ENCODE measurements at places on chromosomes 11 and 22.
A peak's percentile ranks its signal among the peaks of the same experiment; 100 is the strongest.

- H3K27me3 ChIP-seq: no peaks in the 10 kb centered on the region
- H3K4me1 ChIP-seq: peaks cover 60% of the 10 kb centered on the region
- peak; percentile 27 for DNase-seq
Observed at GRCh38 chr11:96306933-96307775, 35.8 kb downstream of the MAML2 start.

GRCh38 chr11:119726150-119726553 is 2.8 kb downstream of the NECTIN1 start:
- no peak for DNase-seq
- H3K27me3 ChIP-seq: peaks cover 13% of the 10 kb centered on the region
- H3K4me3 ChIP-seq: peak overlapping the region; percentile 95
- H3K36me3 ChIP-seq: no peaks in the 10 kb centered on the region

DNA sequence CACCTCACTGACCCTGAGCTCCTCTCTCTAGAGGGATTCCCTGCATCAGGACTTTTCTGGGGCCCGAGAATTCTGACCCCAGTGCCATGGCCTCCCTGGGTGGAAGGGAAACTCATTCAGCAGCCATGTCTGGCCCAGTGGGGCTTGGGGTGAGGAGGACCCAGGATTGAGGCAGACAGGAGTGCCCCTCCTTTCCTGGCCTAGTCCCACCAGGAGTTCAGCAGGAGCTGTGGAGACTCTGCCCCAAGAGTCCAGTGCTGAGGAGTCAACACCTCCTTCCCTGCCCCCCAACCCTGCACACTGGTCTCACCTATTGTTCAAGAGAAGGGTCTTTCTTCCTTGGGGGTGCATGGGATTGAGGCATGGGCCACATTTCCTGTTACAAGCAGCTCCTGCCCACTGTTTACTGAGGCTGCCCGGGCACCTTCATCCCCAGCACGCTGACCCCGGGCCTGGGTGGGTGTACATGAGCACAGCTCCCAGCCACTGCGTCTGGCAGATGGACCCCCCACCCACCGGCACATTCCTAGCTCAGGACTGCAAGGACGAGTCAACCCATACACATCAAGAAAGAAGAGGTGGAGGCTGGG is 33.9 kb downstream of the ALX4 start:
- DNase-seq: no peak
- peaks cover 10% of the 10 kb centered on the region for H3K27me3 ChIP-seq
- H3K36me3 ChIP-seq: peaks cover 4% of the 10 kb centered on the region
- no peak overlapping the region for H3K4me3 ChIP-seq
- no peak overlapping the region for H3K27ac ChIP-seq

DNA sequence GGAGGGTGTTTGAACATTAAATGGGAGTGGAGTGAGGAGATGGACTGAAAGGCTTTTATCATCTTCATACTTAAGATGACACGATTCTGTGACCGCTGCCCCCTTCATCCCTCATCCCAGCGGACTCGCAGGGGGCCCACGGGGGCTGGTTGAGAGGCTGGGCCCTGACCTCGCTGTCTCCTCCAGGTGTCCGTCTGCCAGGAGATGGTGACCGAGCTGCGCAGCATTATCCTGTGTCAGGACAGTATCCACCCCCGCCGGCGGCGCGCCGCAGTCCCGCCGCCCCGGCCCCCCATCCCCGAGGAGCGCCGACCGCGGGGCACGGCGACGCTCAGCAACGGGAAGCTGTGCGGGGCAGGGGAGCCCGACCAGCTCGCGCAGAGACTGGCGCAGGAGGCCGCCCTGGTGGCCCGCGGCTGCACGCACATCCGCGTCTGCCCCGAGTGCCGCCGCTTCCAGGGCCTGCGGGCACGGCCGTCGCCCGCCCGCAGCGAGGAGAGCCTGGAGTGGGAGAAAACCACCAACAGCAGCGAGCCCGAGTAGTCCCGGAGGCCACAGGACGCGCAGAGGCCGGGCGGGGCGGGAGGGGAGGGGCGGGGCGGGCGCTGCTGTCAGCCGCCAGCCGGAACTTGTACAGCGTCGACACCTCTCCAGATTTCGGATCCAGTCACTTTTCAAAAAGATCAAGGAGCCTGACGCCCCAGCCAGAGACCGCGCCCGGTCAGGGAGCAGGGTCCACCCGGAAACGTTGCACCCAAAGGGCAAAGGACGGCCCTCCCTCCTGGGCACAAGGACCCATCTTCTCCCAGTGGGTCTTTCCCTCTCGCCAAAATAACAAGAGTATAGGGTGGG is 38.0 kb upstream of the TBCEL start:
- peak; percentile 30 for DNase-seq
- no peak overlapping the region for H3K27ac ChIP-seq
- no peaks in the 10 kb centered on the region for H3K36me3 ChIP-seq
- H3K4me1 ChIP-seq: peaks cover 9% of the 10 kb centered on the region
- peak overlapping the region; percentile 68 for H3K4me3 ChIP-seq

DNA sequence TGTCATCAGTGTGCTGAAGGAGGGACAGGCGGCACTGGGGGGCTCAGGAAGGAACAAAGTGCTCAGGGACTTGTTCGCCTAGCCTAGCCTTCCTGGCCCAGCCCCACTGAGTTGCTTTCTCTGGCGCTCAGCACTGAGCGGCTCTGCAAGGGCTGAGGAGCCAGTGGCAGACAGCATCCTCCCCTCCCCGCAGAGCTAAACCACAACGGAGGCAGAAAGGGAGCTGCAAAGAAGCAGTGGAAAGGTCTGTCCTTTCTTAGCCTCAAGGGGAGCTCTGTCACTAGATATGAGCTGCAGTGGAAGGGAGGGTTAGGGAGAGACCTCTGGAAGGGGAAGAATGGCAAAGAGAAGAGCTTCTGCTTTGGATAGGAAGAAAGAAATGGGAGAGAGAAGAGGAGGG is 89.7 kb upstream of the PHOX2A start:
- DNase-seq: no peak
- H3K36me3 ChIP-seq: peaks cover 3% of the 10 kb centered on the region
- H3K4me1 ChIP-seq: peaks cover 18% of the 10 kb centered on the region
- H3K27me3 ChIP-seq: no peaks in the 10 kb centered on the region
- no peak overlapping the region for H3K4me3 ChIP-seq

- no peaks in the 10 kb centered on the region for H3K27me3 ChIP-seq
- no peak for DNase-seq
- H3K4me3 ChIP-seq: no peak overlapping the region
Observed at GRCh38 chr22:32325416-32325801, 32.3 kb upstream of the RFPL3 start.

DNA sequence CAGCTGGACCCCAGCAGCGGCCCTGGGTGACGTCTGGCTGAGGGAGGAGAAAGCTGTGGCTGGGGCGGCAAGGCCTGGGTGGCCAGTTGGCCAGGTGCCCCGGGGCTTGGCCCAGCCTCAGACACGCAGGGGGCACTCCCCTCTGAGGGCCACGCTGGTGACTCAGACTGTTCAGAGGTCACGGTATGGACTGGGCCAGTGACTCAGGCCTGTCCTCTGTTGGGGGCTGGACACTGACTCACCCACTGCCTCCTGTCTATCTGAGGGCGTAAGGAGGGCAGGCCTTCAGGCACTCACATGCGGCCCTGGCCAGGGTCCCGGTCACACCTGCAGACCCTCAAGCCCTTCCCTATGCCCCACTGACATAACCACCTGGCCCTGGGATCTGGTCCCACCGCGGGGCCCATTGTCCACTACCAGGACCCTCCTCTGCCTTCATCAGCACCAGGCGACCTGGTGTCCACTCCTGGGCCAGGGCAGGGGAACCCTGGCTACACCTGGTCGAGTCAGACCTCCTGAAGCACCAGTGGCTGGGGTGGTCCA is 3.7 kb upstream of the MUC5AC start:
- peaks cover 4% of the 10 kb centered on the region for H3K4me1 ChIP-seq
- H3K27me3 ChIP-seq: no peaks in the 10 kb centered on the region
- H3K36me3 ChIP-seq: no peaks in the 10 kb centered on the region
- DNase-seq: no peak

DNA sequence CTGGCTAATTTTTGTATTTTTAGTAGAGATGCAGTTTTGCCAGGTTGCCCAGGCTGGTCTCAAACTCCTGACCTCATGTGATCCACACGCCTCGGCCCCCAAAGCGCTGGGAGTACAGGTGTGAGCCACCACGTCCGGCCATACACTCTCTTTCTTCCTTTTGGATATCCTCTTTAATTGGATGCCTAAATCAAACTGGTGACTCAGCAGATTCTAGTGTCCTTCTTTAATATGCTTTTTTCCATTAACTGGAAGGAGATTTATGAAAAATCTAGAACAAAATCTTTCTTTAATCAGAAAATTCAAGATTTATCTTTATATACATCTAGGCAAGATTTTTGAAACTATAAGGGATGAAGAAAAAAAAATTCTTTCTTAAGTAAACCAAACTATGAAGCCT is 969.3 kb upstream of the CCDC90B start:
- H3K4me1 ChIP-seq: no peaks in the 10 kb centered on the region
- no peak overlapping the region for H3K4me3 ChIP-seq
- DNase-seq: no peak
- no peak overlapping the region for H3K27ac ChIP-seq
- no peaks in the 10 kb centered on the region for H3K36me3 ChIP-seq

GRCh38 chr22:29870574-29870973 is 12.4 kb upstream of the MTMR3 start:
- no peak overlapping the region for H3K4me3 ChIP-seq
- no peak overlapping the region for H3K27ac ChIP-seq
- H3K36me3 ChIP-seq: no peaks in the 10 kb centered on the region
- H3K4me1 ChIP-seq: peaks cover 13% of the 10 kb centered on the region
- no peak for DNase-seq

DNA sequence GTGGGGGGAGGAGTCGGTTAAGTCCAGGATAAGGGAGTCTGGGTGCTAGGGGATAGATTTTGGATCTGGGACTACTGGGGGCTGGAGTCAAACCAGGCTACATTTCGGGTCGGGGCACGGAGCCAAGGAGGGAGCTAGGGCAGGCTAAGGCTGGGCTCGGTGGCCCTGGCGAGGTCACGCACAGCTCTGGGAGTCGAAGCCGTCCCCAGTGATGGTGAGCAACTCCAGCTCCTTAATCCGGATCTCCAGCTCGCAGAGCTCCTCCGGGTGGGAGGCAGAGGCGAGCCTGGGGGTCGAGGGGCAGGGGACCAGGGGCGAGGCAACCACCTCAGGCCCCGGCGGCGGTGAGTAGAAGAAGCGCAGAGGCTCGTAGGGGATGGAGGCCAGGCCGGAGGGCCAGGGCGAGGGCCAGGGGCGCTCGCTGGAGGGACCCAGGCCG is 544 bp downstream of the C11orf91 start:
- DNase-seq: peak; percentile 31
- H3K27me3 ChIP-seq: no peaks in the 10 kb centered on the region
- peaks cover 62% of the 10 kb centered on the region for H3K4me1 ChIP-seq
- no peak overlapping the region for H3K27ac ChIP-seq
- H3K36me3 ChIP-seq: no peaks in the 10 kb centered on the region
- H3K4me3 ChIP-seq: peak overlapping the region; percentile 82

- DNase-seq: no peak
- peaks cover 48% of the 10 kb centered on the region for H3K4me1 ChIP-seq
- peak overlapping the region; percentile 93 for H3K4me3 ChIP-seq
- peaks cover 10% of the 10 kb centered on the region for H3K27me3 ChIP-seq
Observed at GRCh38 chr11:62705413-62705812, 1.8 kb downstream of the BSCL2 start.

GRCh38 chr22:27801616-27802345 is at the start of gene MN1:
MN1 (minus strand) TSS chr22:27801756; CDS start chr22:27800543, 1,213 bp downstream.
- H3K4me1 ChIP-seq: peaks cover 38% of the 10 kb centered on the region
- peak within 1 kb of the TSS; percentile 92 for H3K27ac ChIP-seq
- H3K4me3 ChIP-seq: peak within 1 kb of the TSS; percentile 89
- H3K36me3 ChIP-seq: peaks cover 2% of the 10 kb centered on the region
- DNase-seq: peak; percentile 66
- peaks cover 22% of the 10 kb centered on the region for H3K27me3 ChIP-seq

- peaks cover 39% of the 10 kb centered on the region for H3K4me1 ChIP-seq
- peaks cover 9% of the 10 kb centered on the region for H3K36me3 ChIP-seq
- no peak overlapping the region for H3K27ac ChIP-seq
Observed at GRCh38 chr11:92839450-92839849, 130.0 kb upstream of the MTNR1B start.

DNA sequence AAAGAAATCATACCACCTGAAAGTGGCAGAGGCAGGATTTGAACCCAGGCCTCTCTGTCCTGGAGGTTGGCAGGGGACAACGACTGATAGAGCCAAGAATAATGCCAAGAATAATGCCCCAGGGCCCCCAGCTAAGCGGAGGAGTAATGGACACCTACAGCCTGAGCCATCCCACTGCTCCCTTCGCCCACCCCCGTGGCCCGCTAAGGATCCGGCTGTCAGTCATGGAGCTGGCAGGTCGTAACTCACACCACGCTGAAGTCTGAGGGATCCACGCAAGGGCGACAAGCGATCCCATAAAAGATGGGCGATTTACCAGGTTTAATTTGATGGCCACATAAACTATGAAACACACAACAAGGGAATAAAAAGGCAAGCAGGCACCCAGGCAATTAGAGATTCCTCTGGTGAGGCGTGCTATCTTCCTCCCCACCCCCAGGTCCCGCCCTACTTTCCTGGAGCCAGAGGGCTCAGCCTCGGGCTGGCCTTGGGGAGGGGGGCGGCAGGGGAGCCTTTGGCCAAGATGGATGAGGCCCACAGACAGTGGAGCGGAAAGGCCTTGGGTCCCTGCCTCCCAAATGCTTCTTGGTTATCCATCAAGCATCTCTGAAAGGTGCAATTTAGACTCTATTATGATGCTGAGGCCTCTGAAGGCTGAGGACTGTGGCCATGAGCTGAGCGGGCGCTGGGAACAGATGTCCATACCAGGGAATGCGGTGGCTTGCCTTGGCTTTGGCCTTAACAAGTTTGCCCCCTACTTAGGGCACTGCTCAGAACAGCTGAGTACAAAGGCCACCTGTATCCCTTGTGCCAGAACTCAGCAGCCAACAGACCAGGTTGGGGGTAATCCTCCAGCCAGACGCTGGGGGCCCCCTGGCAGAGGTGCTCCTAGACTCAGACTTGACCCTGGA is 55.2 kb downstream of the MACROD1 start:
- no peak overlapping the region for H3K27ac ChIP-seq
- DNase-seq: no peak
- peaks cover 3% of the 10 kb centered on the region for H3K36me3 ChIP-seq
- peaks cover 8% of the 10 kb centered on the region for H3K4me1 ChIP-seq

DNA sequence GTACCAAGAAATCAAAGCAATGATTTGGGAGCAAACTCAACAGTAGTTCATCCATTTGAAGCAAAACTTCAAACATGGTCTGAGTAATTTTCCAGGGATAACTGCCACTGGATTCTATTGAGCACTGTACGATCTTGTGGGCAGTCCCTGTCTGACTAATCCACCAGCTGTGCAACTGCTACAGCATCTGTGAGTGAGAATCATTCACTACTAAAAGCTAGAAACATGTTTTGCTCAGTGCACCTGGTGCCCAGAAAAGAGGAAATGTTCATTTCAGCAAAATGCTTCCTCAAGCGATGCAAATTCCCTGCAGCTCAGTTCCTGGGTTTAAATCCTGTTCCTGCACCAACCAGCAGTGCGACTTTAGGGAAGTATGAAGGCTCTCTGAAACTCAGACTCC is 1077.9 kb downstream of the DLG2 start:
- no peak overlapping the region for H3K4me3 ChIP-seq
- no peak for DNase-seq
- H3K4me1 ChIP-seq: peaks cover under 1% of the 10 kb centered on the region
- H3K27me3 ChIP-seq: peaks cover 13% of the 10 kb centered on the region
- no peak overlapping the region for H3K27ac ChIP-seq

All from neural crest cell (in vitro differentiated cells).